Amniotic stem cell (primary cell): ENCODE measurements at places on chromosomes 3 and 15.

DNA sequence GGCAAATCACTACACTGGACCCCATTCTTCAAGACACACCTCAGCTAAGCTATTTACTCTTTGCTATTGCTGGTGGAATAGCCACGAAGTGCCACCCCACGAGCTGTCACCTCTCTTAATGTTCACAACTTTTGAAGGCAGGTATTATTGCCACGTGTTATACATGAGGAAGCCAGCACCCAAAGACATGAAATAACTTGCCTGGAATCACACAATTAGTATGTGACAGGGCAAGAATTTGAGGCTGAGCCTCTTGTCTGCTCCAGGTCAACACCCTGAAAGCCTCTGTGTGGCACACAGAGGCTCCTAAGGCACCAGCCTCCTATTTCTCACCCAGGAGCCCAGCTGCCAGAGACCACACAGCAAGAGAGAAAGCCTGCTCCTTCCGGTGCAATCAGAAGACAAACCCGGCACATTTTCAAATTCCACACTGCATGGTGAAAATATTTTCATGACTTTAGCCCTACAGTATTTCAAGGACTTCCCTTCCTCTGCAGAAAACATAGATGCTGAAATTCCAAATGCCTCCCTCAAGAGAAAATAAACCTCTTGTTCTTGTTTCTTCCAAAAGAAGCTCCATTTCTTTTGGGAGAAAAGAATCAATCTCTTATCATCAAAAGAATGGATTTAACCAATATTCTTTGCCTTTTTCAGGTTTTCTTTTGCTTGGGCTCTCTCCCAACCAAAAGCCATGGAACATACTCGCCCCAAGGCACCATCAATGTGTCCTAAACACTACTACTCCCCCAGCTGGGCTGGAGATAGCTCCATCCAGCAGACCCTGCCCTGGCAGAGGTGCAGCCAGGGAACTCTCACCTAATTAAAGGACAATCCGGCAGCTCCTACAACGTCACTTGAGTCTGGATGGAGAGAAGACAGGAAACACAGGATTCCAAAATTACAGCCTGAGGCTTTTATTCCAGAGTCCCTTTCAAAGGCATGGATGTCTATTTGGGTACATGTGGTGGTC, 84.7 kb upstream of the THBS1 start:
- no peak for DNase-seq

DNA sequence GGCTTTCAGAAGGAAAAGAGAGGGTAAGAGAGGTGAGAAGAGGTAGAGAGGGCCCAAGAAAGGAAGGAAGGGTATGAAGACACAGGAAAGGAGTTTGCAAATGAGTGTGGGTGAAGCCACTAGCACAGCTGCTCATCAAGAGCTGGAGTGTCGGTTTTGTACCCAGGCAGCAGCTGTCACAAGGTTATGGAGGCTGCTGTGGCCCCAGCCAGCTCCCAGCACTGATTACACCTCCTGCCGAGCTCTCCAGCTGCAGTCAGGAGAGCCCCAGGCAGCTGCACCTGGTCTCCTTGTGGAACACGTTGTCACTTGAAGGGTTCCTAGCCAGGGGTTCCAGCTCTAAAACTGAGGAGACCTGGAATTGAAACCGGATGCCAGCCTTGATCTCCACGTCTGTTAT, 60.4 kb upstream of the CHD2 start:
- no peak for DNase-seq

DNA sequence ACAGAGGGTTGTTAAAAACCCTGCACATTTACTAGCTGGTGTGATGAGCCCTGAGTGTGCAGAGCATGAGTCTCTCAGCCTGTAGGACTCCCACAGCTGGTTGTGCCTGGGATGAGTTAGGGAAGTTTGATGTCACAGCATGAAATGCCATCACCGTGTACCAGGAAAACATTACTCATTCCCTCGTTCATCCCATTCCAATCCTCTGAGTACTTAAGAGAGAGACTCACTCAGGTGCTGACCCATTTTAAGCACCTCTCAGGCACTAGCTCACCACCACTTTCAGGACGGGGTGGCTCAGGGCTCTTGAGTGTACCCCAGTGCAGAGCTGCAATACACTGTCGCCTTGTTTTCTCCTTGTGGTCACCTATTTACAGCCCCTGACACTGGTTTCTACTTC, 18.7 kb downstream of the MGLL start:
- DNase-seq, result peak; percentile 67

- DNase-seq, result no peak
Measured at GRCh38 chr3:30644615-30645014, 38.2 kb downstream of the TGFBR2 start.

DNA sequence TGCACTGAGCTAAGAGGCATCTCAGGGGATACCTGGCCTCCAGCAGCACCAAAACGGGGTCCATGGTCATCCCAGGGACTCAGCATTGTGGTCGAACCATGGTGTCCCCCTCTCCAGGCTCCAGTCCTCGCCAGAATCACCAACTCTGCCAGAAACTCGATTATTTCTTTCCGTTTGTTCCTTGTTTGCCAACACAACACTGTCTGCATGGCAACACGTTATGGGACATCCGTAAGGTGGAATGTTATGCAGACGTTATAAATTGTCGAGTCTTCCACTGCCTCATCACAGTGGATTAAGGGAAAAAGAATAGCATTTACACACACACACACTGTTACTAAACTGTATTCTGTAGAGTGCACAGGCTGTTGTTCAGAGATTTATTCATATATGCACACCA, 52.5 kb upstream of the RPL32 start:
- DNase-seq, result no peak

- DNase-seq, result no peak
Measured at GRCh38 chr15:63555507-63555906, 41.7 kb upstream of the FBXL22 start.

DNA sequence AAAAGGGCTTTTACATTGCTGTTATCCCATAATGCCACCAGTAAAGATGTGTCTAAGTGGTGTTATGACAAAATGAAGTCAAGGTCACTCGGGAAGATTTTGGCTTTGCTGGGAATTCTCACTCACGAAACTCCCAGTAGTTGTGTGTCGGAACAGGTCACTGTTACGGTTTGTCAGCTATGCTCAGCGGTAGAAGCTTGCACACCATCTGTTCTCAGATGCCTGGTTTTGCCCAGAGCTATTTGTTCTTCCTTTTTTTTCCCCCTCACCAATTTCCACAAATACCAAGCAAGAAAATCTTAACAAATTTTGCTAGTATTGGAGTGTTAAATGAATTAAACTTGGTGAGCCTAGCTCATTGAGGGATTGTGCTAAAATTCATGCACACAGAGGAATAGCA, 915.1 kb downstream of the MCTP2 start:
- no peak for DNase-seq

- DNase-seq, result no peak
Measured at GRCh38 chr15:81322676-81323253, 1.2 kb downstream of the STARD5 start.

GRCh38 chr15:90648137-90649070, 68.7 kb upstream of the BLM start:
- DNase-seq, result peak; percentile 34

GRCh38 chr15:38427380-38427779, 26.5 kb upstream of the FAM98B start:
- DNase-seq, result no peak

DNA sequence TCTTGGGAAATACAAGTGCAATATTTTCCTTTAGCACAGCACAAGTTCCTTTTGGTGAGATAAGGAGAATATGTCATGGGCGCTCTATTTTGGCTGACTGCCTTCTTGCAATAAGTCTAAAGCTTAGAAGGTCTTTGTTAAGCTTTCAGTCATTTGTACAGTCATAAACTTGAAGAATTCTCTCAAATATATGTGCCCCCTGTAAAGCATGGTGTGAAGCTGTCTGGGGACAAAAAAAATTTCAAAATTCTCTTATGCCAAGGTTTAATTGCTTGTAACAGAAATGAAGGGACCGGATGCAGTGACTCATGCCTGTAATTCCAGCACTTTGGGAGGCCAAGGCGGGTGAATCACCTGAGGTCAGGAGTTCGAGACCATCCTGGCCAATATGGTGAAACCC, 21.7 kb upstream of the ARID3B start:
- no peak for DNase-seq

- DNase-seq, result no peak
Measured at GRCh38 chr3:122800031-122800430, 5.2 kb downstream of the SLC49A4 start.

GRCh38 chr15:74889390-74889882, 406 bp upstream of the MPI start:
- DNase-seq, result no peak

DNA sequence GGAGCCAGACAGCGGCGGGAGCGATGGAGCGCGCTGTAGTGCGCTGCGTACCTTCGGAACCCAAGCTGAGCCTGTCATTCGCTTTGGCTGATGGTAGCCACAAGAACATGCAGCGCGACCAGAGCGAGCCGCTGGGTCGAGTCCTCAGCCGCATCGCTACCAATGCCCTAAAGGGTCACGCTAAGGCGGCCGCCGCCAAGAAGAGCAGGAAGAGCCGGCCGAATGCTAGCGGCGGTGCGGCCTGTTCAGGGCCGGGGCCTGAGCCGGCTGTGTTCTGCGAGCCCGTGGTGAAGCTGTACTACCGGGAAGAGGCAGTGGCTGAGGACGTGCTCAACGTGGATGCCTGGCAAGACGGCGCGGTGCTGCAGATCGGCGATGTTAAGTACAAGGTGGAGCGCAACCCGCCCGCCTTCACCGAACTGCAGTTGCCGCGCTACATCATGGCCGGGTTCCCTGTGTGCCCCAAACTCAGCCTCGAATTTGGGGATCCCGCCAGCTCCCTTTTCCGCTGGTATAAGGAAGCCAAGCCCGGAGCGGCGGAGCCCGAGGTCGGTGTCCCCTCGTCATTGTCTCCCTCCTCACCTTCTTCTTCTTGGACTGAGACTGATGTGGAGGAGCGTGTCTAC, 498 bp downstream of the PDE12 start:
- DNase-seq, result no peak

DNA sequence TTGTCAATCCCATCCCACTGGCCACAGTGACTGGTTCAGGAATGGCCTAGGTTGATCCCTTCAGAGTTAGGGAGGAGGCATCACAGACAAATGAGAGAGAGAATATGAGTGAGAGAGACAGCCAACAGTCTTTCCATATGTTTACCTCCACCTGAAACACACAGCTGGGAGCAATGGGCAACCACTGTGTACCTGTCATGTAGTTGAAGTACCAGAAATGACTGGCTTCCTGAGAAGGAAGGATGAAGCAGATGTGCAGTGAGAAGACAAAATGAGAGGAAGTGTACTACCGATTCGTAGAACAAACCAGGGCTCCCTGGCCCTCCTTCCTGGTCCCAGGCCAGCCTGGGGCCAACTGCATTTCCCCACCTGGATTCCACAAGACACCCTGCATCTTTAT, 27.4 kb downstream of the SRGAP3 start:
- no peak for DNase-seq
